ENCODE measurements at places on chromosomes 6 and 20. TPM values are rescaled to one million over a fixed set of nuclear protein-coding genes. Genes with fewer than 3 reads are reported as not detected.

The ANGPT4 gene
- total RNA-seq: not detected

The ADGB gene
- total RNA-seq: not detected

The LINC00237 gene
- not detected for total RNA-seq

The MYLK2 gene
- total RNA-seq: not detected

The GABBR1 gene
- total RNA-seq: 11.7 TPM

The SLPI gene
- 0.63 TPM for total RNA-seq

The HLA-DMA gene
- total RNA-seq: 1.6 TPM

The SLC17A1 gene
- not detected for total RNA-seq

The RARS2 gene
- 55.0 TPM for total RNA-seq

GRCh38 chr6:150761771-150762170, 103.7 kb upstream of the MTHFD1L start:
- DNase-seq: no peak

DNA sequence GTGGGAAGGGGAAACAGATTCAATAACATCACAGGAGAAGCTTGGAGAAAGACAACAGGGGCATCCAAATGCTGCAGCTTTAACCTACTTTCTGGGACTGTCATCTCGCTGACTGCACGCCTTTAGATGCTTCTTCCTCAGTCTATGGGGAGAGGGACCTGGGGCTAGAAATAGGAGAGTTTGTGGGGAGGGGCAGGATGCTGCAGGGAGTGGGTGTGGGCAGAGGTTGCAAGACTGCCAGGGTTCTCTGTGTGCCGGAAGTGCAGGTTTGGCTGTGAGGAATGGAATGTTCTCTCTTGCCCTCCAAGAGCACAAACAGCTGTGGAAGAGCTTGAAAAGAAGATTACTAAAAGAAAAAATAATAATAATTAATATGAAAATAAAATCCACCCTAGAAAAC, 93.2 kb downstream of the FOXO3 start:
- DNase-seq: peak; percentile 70

GRCh38 chr6:45795678-45796077, 220.0 kb downstream of the CLIC5 start:
- DNase-seq: no peak

GRCh38 chr6:4320860-4321259, 185.5 kb upstream of the ECI2 start:
- peak; percentile 98 for DNase-seq

DNA sequence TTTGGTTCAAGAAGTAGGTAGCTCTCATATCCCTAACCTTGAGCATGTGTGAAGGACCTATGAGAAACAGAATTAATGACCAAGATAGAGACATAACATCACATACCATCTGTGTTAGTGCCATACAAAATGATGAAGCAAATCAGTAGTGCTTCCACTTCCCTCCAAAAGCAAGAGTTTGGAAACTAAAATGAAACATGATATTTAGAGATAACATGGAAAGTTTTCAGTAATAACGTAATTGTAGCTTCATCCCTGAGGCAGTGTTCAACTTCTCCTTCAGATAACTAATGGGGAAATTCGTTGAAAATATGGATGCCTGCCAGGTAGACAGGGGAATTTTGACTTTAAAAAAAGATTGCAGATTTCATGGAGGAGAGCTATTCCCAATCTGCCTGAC, 248.4 kb upstream of the IRAK1BP1 start:
- peak; percentile 76 for DNase-seq

DNA sequence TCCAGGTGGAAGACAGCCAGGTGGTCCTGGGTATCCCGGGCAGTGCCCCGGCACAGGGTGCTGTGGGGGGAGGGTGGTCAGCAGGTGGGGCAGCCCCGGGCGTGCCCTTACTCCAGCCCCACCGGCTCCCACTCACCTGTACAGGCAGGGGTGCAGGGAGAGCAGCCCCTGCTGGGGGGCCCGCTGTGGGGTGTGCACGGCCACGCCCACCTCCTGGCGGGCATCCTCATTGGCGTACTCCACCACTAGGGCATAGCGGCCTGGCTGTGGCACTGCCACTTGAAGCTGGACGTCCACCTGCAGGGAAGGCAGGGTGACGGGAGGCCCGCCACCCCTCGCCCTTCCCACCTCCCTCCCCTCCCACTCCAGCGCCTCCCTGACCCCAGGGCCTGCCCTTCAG, 29.6 kb downstream of the ADRM1 start:
- no peak for DNase-seq

- DNase-seq: no peak
Measured at GRCh38 chr20:2331106-2331505, 35.3 kb downstream of the TGM3 start.

GRCh38 chr6:159999240-159999671, 30.4 kb downstream of the IGF2R start:
- no peak for DNase-seq

GRCh38 chr20:21436205-21436604, 38.9 kb upstream of the NKX2-4 start:
- DNase-seq: peak; percentile 65

GRCh38 chr6:130811932-130812331, 15.3 kb upstream of the SMLR1 start:
- DNase-seq: no peak

GRCh38 chr6:1736346-1737105, 126.8 kb downstream of the FOXC1 start:
- no peak for DNase-seq

All from fibroblast of the aortic adventitia (primary cell).